ENCODE measurements at places on chromosomes 2 and 18. TPM values are rescaled to one million over a fixed set of nuclear protein-coding genes. Genes with fewer than 3 reads are reported as not detected.

CD28 gene
- polyA plus RNA-seq: 2.3 TPM

RTP5 gene
- not detected for polyA plus RNA-seq

CHRND gene
- polyA plus RNA-seq: not detected

ZCCHC2 gene
- 15.1 TPM for polyA plus RNA-seq

HOXD11 gene
- not detected for polyA plus RNA-seq

FIGN gene
- 4.9 TPM for polyA plus RNA-seq

RIT2 gene
- polyA plus RNA-seq: not detected

POTEE gene
- polyA plus RNA-seq: 0.10 TPM

KIF3C gene
- polyA plus RNA-seq: 19.0 TPM

ZC3H6 gene
- 11.9 TPM for polyA plus RNA-seq

DNA sequence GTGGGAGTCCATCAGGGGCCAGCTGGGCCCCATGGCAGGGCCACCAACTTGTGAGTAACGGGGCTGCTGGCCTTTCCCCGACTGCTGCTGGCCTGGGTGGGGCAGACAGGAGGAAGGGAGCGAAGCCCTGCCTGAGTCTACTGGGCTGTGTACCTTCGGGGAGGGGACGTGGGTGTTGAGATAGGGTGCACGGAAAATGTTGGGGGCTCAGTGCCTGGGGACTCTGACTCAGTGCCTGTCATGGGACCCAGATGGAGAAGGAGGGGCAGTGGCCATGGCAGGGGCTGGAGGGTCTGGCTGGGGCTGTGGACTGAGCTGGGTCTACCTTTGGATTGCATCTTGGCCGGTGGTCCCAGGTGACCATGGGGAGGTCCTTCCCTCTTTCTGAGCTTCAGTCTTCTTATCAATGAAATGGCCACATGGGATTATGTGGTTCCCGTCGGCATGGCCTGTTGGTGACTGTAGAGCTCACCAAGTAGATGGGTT, 4.0 kb downstream of the SLC4A3 start:
- peak; percentile 47 for DNase-seq

DNA sequence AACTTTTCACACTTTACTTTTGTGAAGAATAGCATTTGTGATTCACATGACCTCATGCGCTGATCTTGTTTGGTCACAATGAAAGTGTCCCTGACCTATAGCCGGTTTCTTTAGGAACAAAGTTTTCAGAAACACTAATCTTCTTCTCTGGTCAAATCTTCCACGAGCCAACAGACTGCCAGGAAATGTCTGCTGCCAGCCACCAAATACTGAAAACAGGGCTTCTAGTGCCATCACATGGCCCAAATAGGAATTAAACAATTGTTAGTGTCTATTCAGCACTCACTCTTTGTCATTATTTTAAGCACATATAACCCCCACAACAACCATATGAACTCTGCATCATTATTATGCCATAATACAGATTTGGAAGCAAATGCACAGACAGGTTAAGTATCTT, 286.5 kb upstream of the SYT4 start:
- DNase-seq: peak; percentile 32

DNA sequence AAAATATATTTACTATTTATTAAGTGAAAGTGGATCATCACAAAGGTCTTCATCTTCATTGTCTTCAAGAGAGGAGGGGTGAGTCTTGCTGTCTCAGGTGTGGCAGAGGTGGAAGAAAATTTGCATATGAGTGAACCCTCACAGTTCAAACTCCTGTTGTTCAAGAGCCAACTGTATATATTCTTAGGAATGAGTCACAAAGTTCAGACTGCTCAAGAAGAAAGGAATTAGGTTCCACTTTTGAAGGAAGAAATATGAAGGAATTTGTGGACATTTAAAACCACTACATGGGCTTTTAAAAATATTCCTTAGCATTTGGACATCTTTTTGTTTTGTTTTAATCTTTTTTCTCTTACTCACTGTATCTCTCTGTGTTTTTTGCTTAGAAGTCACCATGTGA, 212.6 kb downstream of the INSIG2 start:
- DNase-seq: no peak

DNA sequence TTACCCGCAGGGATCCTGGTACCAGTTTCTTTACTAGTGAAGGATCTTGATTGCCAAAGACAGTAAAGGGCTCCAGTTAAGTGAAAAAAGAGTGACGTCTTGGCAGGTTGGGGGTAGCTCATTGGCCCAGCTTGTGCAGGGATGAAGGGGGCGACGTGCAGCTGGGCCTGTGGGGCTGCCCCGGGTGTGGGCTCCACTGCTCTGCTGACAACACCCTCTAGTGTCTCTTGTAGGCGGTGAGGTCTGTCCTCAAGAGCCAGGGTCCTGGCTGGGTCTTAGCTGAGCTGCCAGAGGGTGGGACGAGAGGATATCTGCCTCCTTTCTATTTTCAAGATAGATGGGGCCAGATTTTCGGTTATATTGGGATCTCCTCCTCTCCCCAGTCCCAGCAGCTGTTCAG, 6.1 kb downstream of the ARHGEF4 start:
- DNase-seq: no peak

GRCh38 chr2:127575185-127575765, 39.8 kb downstream of the MYO7B start:
- no peak for DNase-seq

DNA sequence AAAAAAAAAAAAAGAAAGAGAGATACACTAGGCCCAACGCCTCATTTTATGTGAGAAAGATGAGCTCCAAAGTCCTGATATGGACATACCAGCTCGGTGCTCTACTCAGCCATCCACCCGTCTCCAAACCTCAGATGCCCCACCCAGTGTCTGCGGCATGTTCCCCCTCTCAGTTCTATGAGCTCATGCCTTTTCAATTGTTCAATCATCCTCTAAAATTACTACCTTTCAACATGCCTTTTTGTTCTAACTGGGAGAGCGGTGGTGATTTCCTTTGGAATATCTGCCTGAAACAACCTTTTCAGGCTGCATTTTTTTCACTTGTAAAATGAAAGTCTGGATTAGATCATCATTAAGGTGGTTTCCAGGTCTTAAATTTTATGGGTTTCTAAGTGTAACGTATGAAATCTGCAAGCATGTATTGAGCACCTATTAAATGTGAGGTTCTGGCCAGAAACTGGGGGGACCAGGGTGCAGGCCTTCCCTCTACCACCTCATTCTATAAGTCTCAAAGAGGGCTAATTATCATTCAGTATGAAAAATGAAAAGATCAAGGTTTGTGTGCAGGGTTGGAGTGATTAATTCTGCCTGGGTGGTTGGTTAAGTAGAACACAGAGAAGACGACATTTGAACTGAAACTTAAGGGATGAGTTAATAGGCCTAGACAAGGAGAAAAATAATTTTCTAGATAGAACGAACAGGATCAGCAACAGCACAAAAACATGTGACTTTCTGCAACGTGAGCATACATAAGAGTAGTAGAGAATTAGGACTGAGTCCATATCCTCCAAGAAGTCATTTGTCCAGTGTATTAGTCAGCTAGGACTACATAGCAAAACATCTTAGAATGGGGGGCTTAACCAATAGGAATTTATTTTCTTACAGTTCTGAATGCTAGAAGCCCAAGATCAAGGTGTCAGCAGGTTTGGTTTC, 87.4 kb upstream of the GLS start:
- no peak for DNase-seq

- no peak for DNase-seq
These were observed 39.7 kb downstream of the CDCA7 start for GRCh38 chr2:173394091-173394974.

- DNase-seq: no peak
These were observed 4.3 kb upstream of the TP53I3 start for GRCh38 chr2:24088821-24089359.

- no peak for DNase-seq
These were observed 29.9 kb downstream of the MTCL1 start for GRCh38 chr18:8735274-8735673.

DNA sequence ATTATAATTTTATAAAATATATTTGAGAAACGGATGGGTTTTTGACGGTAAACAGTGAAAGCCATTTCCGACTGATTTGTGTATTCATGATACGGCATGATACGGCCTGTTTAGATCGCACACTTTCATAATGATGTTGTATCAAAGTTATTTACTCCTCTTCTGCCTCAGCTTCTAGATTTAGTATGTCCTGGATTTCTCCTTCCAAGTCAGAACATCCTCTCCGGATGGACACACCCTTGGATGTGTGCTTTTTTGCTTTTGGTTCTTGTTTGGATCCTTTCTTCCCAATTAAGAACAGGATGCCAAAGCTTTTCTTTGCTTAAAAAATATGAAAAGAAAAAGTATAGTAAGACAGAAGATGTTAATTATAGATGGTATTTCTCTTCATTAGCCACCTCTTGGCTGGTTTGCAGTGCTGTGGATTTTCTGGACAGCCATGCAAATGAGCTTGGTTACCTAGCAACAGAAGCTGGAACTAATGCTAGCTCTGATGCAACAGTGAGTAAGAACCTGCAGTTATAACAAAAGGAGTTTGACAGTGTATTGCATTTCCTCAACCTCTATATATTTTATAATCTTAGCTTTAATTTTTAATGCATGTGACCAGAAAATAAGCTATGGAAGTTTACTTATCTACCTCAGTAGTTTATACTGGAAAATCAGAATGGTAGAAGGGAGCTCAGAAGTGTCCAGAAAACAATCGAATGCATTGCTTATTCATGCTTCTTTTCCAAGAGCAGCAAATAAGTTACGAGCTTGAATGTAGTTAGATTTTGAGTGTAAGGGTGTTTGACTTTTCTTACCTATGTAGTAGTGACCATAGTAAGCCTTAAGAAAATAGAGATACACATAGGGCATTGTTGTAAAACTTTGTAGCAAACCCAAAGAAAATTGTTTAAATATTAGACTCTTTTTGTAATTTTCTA, 27.9 kb downstream of the RMND5A start:
- DNase-seq: peak; percentile 3

GRCh38 chr2:157747695-157748370, 119.2 kb upstream of the ACVR1C start:
- DNase-seq: peak; percentile 7

GRCh38 chr2:146579147-146579930, 1265.5 kb upstream of the ACVR2A start:
- no peak for DNase-seq

DNA sequence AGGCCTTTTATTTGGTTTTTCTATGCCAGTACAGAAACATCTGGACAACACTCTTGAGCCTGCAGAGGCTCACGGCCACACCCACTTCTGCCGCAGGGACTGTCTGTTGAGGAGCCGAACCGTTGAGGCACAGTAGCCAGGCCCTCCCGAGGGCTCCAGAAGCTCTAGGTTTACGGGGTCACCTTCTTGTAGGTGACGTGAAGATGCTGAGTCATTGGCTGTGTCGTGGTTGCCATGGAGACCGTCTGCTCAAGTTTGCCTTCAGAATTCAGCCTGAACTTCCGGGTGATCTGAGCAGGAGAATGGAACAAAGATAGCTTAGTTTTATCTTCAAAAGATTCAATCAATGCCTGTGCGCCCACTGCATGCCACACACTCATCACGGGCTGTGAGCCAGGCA, 25.9 kb downstream of the BOK start:
- no peak for DNase-seq

DNA sequence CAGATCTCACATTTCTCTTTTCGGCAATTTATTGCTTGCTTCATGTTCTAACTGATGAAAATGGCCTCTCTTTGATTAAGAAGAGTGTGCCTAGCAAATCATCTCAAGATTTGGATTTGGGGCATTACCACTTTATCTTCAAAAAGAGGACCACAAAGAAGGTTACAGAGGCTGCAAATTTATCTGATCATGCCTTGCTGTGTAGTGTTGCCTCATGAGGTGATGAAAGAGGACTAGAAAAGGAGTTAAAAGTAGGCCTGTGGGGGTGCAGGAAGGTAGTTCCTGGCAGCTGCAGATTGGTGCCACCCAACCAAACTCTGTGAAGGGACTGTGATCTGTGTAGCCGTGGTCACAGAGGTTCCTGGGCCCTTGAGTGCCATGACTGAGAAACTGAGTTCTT, 69.2 kb downstream of the PRELID3A start:
- no peak for DNase-seq

DNA sequence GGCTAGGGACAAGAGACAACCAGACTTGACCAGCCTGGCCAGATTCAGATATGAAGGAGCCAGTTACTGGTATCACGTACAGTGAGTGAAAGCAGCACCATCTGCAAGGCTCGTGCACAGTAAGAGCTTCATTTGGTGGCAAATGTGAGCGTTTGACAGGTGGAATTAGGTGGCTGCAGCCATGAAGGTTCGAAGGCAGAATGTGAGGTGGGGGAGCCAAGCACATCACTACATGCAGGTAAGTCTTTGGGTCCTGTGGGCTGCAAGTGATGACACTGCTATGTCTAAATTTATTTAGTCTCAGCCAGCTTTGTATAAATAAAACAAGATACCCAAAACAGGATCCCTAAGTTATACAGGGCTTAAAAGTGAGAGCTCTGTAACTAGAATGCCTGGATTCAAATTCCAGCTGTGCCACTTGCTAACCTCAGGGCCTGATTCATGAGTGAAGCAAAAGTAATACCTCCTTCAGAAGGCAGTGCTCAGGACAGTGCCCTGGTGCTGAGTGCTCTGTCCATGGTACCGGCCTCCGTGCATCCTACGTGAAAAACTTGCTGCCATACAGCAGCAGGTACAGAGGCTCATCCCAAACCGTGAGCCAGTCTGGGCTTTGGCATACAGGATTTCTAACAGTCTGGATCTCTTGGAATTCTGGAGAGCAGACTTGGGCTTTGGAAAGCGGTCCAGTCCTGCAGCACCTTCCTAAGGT, 18.6 kb downstream of the DDX18 start:
- DNase-seq: no peak

GRCh38 chr2:47079515-47080412, 75.3 kb downstream of the STPG4 start:
- no peak for DNase-seq

DNA sequence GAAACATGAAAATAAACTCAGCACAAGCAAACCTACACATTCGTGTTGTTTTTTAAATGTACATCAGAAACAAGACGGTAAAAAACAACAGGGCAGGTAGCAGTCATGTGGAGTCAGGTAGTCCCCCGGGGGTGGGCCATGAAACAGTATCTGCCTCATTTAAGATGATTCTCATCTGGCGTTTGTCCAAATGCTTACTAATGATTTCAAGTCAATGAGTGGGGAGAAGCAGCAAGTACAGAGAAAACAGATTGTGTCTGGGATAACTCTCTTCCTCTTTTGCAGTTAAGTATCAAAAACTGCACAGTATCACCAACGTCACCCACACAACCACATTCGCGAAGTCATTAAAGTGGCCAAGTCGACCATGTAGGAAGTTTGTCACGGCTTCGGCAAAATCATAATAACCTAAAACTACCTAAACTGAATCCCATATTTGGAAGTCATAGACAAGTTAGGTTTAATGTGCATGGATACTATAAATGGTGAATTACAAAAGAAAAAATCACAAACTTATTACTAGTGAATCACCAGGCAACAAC, 1.3 kb downstream of the LAPTM4A start:
- no peak for DNase-seq

DNA sequence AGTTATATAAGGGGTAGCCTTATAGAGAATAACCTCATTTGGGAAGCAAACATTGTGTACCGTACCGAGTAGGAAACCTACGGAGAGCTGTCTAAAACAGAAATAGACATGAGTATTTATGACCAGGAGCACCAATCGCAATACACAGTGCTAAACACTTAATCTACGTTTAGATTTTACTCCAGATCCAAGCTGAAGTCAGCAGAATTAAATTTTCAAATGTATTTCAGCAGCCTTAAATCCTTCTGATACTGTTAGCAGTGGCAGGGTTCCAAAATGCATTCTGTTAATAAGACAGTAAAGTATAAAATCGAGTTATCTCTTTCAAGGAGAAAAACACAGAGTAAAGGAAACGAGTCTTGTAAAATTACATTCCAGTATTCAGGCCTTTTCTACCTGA, 118.1 kb upstream of the ZNF521 start:
- DNase-seq: no peak
